Pulmonary artery endothelial cell (primary cell): ENCODE measurements at places on chromosomes 4 and X.
A peak's percentile ranks its signal among the peaks of the same experiment; 100 is the strongest.

GRCh38 chr4:131613824-131614216 lies 1535.3 kb upstream of the PCDH10 start:
- no peak for DNase-seq

- DNase-seq = no peak
These were observed 26.7 kb downstream of the HDAC8 start for GRCh38 chrX:72545990-72546389.

DNA sequence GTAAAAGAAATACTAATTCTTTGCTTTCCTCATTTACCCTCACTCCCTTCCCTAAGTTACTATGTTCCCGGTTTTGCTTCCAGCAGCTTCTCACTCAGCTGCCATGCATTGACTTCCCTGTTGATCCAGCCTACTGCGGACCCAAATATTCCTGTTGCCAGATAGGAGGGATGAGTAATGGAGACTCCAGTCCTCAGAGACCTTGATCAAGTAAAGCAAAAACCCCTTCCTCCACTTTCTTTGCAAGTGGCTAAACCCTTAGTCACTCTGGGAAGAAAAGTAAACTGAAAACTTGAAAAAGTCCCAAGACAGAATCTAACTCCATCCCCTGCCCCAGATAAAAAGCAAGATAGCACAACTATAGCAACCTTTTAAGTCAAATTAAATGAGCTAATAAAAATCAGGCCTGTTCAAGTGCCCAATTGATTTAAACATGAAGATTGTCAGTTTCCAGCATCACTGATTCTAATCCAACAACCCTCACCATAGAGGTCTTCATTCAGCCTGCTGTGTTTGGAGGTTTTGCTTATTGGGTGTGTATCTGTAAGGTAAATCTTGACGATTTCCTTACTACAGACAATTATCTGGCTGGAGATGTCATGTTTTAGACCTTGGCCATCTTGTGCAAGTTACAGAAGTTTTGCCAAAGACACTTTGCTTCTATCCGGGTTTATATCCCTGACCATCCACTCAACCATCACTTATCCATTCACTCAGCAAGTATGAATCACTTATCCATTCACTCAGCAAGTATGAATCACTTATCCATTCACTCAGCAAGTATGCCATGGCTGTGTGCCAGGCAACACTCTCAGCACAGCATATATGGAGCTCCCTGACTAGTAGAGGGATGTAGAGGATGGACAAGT lies 17.6 kb downstream of the FGFBP1 start:
- peak; percentile 88 for DNase-seq

DNA sequence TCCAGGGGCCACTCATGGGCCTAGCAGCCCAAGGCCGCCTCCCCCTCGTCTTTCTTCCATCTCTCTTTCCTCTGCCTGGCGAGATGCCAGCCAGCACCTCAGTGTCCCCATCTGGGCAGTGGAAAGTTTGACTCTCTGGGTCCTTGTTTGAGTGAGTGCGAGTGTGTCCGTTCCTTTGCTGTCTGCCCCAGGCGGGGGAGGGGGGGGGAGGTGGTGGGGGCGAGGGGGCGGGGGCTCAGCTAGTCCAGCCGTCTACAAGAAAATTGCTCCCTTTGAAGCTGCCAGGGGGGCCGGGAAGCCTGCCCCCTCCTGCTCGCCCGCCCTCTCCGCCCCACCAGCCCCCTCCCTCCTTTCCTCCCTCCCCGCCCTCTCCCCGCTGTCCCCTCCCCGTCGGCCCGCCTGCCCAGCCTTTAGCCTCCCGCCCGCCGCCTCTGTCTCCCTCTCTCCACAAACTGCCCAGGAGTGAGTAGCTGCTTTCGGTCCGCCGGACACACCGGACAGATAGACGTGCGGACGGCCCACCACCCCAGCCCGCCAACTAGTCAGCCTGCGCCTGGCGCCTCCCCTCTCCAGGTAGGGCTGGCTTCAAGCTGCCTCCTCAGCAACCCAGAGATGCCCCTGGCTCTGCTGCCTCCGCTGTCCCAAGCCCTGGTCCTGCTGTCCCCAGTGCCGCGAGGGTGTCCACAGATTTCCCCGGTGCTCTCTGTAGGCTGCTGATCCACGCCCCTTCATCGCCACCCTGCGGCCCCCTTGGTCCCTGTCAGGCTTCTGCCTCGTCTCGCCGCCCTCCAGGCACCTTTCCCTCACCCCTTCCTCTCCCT lies at the start of gene BGN:
TSS of gene BGN (plus strand) at position 440 of the 821 bp plus-strand sequence. CDS start 9,652 bp downstream, outside the sequence.
- peak; percentile 32 for DNase-seq
